ENCODE measurements at places on chromosomes 16 and 17.
A peak's percentile ranks its signal among the peaks of the same experiment; 100 is the strongest.

DNA sequence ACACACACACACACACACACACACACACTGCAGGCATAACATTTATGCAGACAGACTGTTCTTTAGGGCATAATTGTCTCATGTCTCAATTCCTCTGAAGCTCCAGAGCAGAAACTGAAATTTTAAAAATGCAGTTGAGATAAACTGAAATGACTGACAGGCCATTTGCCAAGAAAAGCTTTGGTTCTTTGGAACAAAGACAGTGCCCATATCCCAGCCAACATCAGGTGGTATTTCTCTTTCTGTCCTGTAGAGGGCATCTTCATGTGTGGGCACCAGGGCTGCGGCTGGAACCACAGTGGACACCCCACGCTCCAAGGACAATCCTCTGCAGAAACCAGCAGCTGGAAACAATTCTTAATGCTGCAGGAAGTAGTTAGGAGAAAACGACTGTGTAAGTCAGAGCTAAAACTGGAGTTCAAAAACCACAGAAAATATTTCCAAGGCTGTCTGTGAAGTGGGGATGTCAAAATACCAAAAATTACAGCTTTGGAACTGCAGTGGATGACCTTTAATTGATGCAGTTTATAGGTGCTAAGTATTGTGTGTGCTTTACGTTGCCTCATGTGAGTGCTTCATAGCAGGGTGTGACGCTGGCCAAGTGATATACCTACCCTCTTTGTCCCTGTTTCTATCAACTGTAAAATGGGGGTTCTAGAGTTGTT, 10.6 kb upstream of the MEFV start:
- DNase-seq: no peak

DNA sequence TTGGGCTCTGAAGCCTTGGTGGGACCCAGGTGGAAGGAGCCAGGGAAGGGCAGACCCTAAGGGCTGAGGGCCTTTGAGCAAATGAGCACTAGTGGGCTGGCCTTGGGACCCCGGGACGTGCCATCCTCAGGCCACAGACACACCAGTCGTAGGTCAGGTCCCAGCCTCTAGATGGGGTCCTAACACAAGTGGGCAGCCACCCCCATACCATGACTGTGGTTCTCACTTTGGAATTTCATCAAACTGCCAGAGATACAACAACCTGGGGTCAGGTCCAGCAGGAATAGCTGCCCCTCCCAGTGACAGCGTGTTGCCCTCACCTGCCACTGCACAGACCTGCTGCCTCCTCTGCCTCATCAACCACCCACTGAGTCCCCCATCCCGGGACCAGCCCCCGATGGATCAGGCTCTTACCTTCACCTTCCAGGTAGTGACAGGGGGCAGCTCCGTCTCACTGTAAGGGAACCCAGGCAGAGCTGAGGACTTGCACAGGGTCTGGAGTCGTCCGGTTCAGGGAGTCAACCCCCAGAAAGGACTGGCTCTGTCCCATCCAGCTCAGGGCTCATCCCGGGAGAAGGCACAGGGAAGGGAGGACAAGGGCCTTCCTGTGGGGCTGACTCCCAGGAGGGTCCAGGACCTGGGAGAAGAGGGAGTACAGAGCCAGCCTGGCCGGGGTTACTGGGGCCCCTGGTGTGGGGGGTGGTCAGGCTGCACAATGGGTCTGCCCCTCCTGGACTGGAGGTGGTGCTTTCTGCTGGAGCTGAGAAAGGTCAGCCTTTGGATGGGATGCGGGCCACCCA, 40.0 kb downstream of the LGALS9 start:
- no peak for DNase-seq

GRCh38 chr16:12826559-12826958, 22.9 kb upstream of the CPPED1 start:
- DNase-seq: no peak

- DNase-seq: peak; percentile 21
Observed at GRCh38 chr16:79451196-79451816, 149.2 kb downstream of the MAF start.

GRCh38 chr16:79839466-79840341, 239.2 kb upstream of the MAF start:
- no peak for DNase-seq

DNA sequence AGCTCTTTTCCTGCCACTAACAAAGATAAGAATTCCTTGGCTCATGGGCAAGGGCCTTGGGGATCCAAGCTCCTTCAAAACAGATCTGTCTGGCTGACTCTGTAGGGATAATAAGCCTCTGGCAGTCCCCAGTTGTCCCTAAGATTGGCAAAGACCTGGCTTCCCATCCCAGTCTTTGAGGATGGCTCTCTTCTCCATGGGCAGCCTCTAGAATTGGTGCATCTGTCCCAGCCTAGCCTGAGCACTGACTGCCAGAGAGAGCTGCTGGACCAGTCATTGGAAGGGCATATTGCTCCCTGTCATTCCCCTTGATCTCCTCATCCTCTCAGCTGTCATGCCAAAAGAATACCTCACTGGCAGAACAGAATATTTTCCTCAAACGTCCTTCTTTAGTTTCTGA, 13.2 kb upstream of the CUEDC1 start:
- DNase-seq: no peak

DNA sequence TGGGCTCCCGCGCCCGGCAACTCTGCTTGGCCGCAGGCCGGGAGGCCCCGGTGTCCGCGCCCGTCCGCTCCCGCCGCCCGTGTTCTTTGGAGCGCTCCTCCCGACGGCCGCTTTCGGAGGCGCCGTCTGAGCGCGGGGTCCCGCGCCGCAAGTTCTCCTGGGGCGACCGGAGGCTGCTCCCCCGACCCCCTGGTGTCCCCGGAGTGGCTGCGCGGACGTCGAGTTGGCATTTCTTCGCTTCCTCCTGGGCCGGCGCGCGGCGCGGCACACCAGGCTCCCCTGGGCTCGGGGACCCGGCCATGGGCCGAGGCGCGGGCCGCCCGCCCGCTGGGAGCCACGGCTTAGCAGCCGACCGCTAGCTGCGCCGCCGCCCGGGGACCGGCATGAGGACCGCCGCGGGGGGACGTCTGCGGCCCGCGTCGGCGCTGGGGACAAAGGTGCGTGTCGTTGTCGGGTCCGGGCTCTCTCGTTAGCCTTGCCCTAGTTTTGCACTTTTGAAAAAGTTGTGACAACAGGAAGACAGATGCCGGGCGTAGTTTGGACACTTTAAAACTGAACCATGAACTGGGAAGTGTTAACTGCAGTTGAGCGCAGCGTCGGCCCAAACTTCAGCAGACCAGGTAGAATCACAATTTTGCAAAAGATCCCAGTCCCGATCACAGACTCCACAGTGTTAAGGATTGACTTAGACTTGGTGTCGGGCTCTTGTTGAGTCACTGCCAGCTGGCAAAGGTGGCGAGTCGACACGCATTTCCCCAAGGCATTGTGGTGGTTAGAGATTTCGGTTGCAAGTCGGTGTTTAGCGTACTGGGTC, 700 bp downstream of the UBN1 start:
- peak; percentile 54 for DNase-seq

DNA sequence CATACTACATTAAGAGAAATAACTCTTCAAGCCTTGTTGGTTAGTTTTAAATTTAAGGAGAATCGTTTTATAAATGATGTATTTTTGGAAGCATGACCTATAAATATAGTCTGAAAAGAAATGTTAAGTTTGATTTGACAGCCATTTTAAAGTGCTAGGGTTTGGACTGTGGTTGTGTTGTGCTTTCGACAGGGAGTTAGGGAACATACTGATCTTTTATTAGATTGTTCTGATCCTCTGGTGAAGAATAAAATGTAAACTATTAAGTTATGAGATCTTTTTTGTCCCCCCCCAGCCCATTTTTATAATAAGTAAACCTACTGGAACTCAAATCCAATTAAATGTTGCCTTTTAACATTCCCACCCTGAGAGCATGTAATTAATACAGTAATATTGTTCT, 12.0 kb downstream of the TAF15 start:
- no peak for DNase-seq

DNA sequence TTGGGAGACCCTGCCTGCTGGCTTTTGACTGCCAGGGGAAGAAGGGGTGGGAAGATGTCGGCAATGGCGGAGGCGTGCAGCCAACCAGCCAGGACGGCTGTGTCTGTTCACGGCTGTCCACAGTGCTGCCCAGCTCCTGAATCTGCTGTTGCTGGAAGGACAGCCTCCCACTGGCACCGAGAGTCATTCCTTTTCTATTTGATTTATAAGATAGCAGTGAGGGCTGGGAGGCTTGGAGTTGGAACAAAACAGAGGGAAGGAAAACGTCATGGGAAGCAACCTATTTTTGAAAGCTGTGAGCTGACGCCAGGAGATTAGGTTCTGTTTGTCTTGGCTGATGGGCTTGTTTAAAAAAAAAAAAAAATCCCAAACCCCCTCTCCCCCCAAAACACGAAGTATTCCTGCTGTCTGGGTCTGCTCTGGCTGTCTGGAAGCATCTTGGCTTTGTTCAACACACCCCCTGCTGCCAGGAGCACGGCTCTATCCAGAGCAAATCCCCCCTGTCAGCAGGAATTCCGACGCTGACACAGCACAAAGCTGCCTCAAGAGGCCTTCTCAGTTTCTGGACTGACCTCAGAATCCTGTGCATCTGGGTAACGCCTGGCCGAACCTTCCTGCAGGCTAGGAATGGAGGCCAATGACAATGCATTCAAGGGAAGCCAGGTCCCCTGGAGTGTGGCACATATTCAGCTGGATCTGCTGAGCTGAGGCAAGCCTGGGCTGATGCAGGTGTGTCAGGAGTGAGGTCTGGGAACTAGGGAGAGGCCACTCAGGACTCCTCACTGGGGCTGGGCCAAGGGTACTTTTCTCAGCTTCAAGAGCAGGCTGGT, 41.0 kb upstream of the SREBF1 start:
- DNase-seq: no peak

Data from activated CD4-positive, alpha-beta memory T cell treated with anti-CD3 and anti-CD28 coated beads for 36 hours (primary cell).